ENCODE measurements at places on chromosomes 5 and 9. TPM values are rescaled to one million over a fixed set of nuclear protein-coding genes. Genes with fewer than 3 reads are reported as not detected.

DNA sequence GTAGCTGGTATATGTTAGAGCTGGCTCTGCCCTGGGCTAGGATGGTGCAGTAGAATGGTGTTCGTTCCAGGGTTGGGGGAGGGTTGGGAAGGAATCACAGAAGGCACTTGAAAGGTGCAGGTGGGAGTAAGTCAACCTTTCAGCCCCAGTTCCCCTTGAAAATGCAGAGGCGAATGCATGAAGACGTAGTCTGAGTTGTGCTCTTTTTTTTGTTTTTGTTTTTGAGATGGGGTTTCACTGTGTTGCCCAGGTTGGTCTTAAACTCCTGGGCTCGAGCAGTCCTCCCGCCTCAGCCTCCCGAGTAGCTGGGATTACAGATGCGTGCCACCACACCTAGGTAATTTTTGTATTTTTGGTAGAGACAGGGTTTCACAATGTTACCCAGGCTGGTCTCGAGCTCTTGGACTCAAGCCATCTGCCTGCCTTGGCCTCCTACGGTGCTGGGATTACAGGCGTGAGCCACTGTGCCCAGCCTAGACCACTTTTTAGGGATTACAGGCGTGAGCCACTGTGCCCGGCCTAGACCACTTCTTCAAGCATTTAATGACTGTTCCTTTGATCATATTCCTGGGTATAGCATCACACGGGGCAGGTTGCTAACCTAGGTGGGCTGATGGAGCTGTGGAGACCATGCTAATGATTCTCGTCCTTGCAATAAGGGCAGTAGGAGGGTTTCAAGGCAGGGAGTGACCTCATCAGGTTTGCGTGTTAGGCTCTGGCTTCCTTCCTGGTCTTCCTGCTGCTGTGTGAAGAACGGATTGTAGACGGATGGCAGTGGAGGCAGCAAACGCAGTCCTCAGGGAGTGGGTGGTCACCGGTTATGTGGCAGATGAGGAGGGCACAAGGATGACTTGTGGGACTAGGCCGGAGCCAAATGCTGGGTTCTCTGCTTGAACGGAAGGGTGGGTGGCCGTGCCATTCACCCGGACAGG lies 13.7 kb downstream of the EHMT1 start:
- H3K27me3 ChIP-seq = no peaks in the 10 kb centered on the region
- no peak overlapping the region for H3K27ac ChIP-seq

The ADAMTS6 gene
- polyA plus RNA-seq = 1.5 TPM

The LURAP1L gene
- polyA plus RNA-seq = 8.8 TPM

- no peak for DNase-seq
- H3K27me3 ChIP-seq = no peaks in the 10 kb centered on the region
- no peak overlapping the region for H3K27ac ChIP-seq
Measured at GRCh38 chr5:178422400-178422775, 167.8 kb downstream of the COL23A1 start.

DNA sequence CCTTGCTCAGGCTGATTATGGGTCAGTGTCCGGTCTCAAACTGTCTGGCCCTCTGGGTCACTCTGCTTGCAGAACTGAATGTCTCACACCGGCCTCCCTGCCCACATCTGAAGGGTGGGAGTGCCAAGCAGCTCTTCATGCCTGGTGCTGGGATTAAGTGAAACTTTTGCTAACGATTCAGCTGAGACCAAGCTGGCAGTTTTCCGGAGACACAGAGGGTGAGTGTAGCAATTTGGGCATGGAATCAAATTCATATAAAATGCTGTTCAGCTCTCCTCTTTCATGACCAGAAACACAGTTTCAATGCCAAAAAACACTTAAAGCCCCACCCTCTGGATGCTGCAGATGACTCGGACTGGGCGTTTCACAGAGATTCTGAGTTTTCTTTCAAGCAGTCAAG lies 207.5 kb downstream of the NXNL2 start:
- peaks cover 2% of the 10 kb centered on the region for H3K27me3 ChIP-seq
- no peak for DNase-seq
- H3K4me1 ChIP-seq = no peaks in the 10 kb centered on the region
- no peaks in the 10 kb centered on the region for H3K36me3 ChIP-seq

GRCh38 chr5:9553561-9553960 lies 7.7 kb upstream of the SEMA5A start:
- peak overlapping the region; percentile 18 for H3K27ac ChIP-seq
- peak; percentile 84 for DNase-seq
- no peak overlapping the region for H3K4me3 ChIP-seq
- peaks cover 4% of the 10 kb centered on the region for H3K4me1 ChIP-seq
- H3K27me3 ChIP-seq = no peaks in the 10 kb centered on the region
- no peaks in the 10 kb centered on the region for H3K36me3 ChIP-seq

All from small intestine (tissue), 16 donors.